ENCODE measurements at places on chromosomes 6 and 20.

DNA sequence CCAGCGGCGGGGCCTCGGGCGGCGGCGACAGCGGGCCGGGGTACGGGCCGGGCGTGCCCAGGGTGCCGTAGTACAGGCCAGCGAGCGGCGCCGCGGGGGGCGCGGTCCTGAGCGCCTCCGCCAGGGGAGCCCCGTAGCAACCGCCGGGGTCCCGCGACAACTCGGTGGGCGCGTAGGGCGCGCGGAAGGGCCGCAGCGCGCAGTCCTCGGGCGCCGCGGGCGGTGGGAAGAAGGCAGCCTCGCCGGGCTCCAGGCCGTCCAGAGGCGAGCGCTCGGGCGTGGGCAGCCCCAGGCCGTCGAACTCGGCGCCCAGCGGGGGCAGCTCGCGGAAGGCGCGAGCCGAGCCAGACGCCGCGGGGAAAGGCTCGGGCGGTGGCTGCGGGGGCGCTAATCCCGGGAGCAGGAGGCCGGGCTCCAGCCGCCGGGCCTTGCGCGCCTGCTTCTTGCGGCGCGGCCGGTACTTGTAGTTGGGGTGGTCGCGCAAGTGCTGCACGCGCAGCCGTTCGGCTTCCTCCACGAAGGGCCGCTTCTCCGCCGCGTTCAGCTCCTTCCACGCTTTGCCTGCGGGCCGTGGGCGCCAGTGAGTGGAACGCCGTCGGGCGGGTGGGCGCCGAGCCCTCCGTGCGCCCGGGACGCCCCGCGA is 916 bp downstream of the SOX18 start:
- DNase-seq: no peak

DNA sequence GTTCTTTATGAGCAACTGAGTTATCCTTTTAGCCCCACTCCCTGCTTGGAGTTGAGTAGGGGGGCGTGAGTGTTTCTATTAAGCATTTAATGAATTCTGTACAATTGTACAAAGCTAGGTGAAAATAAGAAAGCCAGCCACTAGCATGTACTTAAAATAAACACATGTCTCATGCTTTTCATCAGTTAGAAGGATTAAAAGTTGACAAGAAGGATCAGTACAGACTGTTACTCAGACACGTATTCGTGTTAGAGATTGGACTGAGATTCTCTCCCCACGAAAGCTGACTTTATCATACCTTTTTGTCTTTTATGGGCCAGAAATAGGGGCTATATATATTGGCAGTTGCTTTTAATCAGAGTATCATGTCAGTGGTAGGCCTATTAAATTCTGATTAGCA is 1.7 kb downstream of the HSF2 start:
- DNase-seq: no peak

- no peak for DNase-seq
Observed at GRCh38 chr6:135797361-135797760, 54.1 kb upstream of the PDE7B start.

- no peak for DNase-seq
Observed at GRCh38 chr6:161073930-161074329, 82.4 kb downstream of the MAP3K4 start.

DNA sequence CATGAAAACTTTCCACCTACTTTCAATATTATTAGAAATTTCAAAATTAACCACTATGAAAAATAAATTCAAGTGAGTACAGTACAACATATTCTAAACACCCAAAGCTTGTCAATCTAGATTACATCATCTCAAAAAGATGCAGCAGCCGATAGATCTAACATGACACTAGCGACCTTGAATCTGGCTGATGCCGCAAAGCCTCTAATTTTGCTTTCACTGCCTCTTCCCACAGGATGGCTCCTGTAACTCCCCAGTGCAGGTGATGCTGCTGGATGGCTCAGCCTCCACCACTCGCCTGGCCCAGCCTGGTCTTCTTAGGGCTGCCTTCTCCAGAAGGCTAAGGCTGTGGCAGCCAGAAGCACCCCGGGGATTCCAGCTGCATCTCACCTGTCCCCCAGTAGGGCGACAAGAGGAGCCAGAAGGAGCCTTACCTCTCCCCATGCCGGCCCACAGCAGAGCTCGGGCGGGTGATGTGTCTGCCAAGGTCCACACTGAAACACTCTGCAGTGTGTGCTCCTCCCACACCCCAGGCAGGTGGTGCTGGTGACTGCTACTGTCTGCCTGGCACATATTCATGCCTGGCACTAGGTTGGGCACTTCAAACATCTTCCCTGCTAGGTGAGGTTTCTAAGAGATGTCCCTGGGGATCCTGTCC is 82.1 kb downstream of the SLC23A2 start:
- no peak for DNase-seq

DNA sequence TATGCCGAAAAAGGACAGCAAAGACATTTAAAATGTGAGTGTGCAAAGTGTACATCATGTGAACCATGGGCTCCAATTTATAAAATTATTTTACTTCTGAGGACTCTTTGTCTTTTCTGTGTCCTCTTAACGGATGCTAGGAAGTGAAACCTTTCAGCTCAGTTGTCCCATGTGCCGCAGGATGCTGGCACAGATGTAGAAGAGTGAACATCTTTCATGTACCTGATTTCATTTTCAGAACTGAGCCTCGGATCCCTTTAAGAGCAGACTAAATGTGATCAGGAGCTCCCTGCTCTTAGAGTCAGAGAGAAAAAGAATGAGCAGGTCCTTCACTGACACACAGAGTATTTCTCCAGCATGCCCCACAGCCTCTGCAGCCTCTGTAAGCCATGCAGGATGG is 27.6 kb upstream of the FUCA2 start:
- no peak for DNase-seq

DNA sequence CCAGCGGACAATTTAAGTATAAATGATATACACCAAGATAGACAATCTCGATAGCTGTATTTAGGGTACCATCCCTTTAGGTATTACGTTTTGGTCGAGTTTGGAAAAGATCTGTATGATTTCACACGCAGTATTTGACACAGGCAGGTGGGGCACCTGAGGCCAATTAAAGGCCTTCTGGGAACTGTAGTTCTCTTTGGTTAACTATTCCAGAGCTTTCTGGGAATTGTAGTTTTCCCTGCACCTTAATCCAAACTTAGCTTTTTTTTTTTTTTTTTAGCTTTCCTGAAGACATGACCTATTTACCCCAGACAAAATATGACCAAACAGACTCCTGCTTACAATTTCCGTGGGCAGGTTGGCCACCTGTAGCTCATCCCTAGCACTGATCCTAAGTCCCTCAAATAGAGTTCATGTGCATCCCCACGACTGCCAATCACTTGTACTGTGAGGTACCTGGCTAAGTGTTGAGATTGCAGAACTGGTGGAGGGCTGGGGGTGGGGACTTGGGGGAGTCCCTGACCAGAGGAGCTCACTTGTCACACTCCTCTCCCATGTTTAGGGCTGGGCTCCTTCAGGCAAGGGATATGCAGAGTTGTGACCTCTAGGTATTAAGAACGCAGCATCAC is 999 bp upstream of the EHMT2 start:
- DNase-seq: peak; percentile 68

DNA sequence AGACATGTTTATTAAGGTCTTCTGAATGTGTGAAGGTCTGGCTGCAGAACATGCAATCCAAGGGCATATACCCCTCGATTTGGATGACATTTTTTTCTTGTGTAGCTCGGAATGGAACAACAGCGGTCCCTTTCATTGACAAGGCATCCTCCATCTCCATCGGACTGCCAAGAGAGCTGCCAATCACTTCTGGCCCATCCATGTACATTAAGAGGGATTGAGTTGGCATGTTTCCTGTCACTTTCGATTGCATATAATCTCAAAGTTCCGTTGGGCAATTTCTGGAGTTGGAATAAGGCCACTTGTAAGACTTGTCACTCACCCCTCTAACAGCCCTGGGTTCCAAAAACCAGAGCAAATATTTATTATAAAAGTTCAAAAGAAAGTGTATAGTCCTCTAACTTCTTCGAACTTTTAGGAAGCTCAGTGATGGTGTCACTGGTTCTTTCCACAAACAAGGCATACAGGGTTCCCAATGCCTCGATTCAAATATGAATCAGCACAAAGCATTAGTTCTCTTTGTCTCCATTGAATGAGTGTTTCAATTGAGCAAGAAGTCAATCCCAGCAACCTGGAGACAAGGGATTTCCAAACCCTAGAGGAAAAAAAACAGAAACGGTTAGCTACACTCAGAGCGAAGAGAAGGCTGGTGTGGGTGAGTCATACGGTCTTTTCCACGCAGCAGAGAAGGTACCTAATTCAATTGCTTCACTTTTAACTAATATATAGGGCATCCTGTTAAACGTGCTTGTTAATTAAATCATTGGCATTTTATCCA is 10.9 kb downstream of the ZNF217 start:
- peak; percentile 98 for DNase-seq

GRCh38 chr20:61507778-61508177 is 255.7 kb downstream of the CDH4 start:
- DNase-seq: no peak

- no peak for DNase-seq
Observed at GRCh38 chr20:18995455-18995854, 181.9 kb downstream of the SCP2D1 start.

GRCh38 chr6:119319694-119320093 is 29.9 kb downstream of the MAN1A1 start:
- no peak for DNase-seq

- no peak for DNase-seq
Observed at GRCh38 chr6:35442693-35443092, 9.4 kb upstream of the FANCE start.

GRCh38 chr6:102619585-102619984 is 1226.1 kb downstream of the GRIK2 start:
- peak; percentile 5 for DNase-seq

- DNase-seq: peak; percentile 58
Observed at GRCh38 chr6:96465321-96465903, 56.2 kb upstream of the UFL1 start.

- no peak for DNase-seq
Observed at GRCh38 chr20:46978951-46979491, 84.4 kb downstream of the EYA2 start.

Measured in PC-3 (cell line).